Glomerular endothelial cell (primary cell): ENCODE measurements at places on chromosomes 3 and 15.
A peak's percentile ranks its signal among the peaks of the same experiment; 100 is the strongest.

DNA sequence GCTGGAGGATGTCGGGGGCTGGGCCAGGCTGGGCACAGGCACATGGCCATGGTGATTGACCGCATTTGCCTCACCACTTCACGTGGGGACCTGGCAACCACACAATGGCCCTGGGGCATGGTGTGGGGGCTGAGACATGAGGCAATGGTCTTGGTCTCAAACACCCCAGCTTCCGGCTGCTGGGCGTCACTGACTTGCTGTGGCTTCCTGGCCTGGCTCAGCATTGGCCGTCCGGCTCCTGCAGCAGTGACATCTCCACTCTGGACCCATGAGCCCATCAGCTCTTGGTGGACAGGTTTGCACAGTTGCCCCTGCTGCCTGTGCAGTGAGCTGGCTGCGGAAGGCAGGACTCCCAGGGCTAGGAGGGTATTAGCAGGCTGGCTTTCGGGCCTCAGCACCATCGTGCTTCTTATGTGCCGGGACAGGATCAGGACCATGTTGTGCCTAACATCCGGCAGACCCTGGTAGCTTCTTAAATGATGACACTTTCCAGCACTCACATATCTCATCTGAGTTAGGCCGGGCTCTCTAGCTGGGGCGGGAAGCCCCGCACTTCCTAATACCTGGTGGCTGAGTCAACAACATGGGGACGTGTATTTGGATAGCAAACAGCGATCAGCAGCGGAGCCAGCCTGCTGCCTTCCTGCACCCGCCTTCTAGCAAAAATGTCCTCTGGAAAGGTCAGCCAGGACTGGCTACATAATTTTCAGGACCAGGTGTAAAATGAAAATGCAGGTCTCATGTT, 34.1 kb downstream of the ZNF710 start:
- no peak for DNase-seq

GRCh38 chr3:45794177-45794560, 2.2 kb downstream of the SLC6A20 start:
- no peak for DNase-seq

- DNase-seq, result no peak
Observed at GRCh38 chr3:179196098-179196497, 47.9 kb downstream of the PIK3CA start.

- no peak for DNase-seq
Observed at GRCh38 chr3:44436181-44436580, 41.3 kb downstream of the ZNF445 start.

- no peak for DNase-seq
Observed at GRCh38 chr15:83312071-83312470, 27.6 kb upstream of the BNC1 start.

GRCh38 chr3:88031642-88032077, 27.1 kb downstream of the CGGBP1 start:
- no peak for DNase-seq

GRCh38 chr3:197539651-197540051, 16.1 kb downstream of the BDH1 start:
- DNase-seq, result no peak

DNA sequence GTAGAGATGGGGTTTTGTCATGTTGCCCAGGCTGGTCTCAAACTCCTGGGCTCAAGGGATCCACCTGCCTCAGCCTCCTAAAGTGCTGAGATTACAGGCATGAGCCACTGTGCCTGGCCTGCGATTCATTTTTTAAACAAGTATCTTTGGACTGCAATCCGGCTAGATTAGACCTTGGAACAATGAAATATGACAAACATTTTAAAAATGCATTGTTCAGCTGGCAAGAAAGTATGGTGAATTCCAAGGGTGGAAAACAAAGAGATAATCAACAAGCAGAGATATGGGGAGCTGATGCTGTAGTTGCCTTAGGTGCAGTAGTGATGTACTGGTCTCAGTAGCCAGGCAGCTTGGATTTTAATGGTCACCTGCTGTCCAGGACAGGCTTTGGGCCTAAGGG, 95.8 kb upstream of the GOLGA8J start:
- DNase-seq, result no peak

GRCh38 chr15:68797599-68798345, 22.9 kb downstream of the ANP32A start:
- DNase-seq, result no peak

- peak; percentile 86 for DNase-seq
Observed at GRCh38 chr15:96327155-96327741, 3.3 kb upstream of the NR2F2 start.

DNA sequence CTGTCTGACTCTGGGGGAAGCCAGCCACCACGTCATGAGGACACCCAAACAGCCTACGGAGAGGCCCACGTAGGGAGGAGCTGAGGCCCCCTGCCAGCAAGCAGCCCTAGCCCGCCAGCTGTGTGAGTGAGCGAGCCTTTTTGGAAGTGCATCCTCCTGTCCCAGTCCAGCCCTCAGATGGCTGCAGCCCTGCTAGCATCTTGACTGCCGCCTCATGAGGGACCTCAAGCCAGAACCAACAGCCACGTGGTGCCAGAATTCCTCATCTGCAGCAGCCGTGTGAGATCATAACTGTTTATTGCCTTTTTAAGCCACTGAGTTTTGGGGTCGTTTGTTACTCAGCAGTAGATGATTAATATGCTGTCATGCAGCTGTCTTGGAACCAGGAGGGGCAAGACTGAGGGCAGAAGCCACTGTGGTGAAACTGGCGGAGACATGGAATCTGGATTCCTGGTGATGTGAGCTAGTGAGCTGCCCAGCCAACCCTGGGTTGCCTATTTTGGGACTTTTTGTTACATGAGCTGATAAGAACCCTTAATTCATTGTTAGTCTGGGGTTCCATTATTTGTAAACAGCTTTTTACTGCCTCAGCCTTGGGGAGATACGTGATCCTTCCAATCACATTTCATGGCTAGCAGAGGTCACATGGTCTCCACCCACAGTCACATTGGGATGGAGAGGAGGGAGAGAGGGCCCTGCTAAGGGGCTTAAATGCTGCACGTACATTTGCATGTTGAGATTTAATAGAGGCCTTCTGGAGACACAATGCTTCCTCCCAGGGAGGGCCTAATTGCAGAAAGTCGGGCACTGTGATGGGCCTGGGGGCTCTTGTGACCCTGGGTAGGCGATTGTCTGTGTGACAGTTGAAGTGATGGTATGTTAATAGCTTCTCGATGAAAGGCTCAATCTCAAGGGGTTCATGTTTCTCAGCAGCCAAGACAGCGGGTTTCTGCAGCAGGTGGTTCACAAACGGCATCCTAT, 73.8 kb downstream of the RPLP1 start:
- no peak for DNase-seq

- DNase-seq, result no peak
Observed at GRCh38 chr3:149448331-149448831, 26.1 kb upstream of the TM4SF4 start.

- DNase-seq, result no peak
Observed at GRCh38 chr3:14788644-14789043, 30.1 kb upstream of the FGD5 start.

DNA sequence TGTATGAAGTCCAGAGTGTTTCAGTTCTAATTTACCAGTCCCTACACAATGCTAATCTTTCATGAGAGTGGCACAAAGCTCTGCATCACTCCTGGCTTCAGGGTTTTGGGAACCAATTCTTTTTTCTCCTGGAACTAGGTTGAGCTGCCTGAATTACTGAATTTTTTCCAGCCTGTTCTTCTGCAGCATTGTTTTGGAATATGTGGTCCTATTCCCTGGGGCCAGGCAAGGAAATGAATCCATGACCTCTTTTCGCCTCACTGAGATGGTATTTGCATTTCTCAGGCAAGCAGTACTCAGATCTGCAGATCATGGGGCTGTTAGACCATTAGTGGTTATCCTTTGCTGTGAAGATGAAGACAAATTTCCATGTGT, 25.6 kb upstream of the GPR171 start:
- DNase-seq, result no peak

- DNase-seq, result peak; percentile 2
Observed at GRCh38 chr3:134937256-134938028, 142.4 kb downstream of the EPHB1 start.

GRCh38 chr3:149343951-149344350, 10.5 kb upstream of the TM4SF18 start:
- DNase-seq, result no peak

DNA sequence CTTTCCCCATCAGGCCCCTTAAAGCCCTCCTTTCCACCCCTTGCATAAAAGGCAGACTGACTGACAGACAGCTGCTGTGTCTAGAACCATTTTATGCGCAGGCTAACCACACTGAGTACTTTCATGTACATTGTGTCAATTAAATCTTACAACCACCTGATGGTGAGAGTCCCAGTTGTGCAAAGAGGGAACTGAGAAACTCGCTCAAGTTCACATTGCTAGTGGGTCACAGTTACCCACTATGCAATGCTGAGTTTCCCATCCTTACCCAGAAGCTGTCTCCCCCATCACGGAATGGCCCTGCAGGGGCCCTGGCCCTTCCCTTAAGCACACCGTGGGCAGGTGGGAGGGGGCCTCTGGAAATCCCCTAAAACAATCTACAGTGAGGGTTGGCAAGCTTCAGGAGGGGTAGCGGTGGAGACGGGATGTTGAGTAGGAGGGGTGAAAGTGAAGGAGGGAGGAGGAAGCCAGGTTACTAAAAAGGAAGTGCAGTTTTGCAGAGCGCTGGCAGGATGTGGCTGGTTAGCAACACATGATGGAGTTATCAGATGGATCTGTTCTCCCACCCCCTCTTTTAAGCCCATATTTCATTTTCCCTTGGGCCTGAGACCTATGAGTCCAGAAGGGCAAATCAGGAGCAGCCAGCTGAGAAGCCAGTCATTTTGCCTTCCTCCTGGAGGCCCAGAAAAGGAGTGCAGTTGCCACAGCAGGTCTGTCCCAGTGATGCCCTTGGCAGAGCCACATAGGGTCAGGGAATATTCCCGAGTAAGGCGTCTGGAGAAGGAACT, 30.0 kb downstream of the STARD5 start:
- DNase-seq, result no peak

- no peak for DNase-seq
Observed at GRCh38 chr15:43941071-43941470, 114.3 kb downstream of the WDR76 start.
